ENCODE measurements at places on chromosomes 11 and 22.

GRCh38 chr11:25838918-25839625, 492.9 kb upstream of the ANO3 start:
- no peak for DNase-seq

GRCh38 chr11:106160494-106160893, 83.0 kb downstream of the AASDHPPT start:
- no peak for DNase-seq

DNA sequence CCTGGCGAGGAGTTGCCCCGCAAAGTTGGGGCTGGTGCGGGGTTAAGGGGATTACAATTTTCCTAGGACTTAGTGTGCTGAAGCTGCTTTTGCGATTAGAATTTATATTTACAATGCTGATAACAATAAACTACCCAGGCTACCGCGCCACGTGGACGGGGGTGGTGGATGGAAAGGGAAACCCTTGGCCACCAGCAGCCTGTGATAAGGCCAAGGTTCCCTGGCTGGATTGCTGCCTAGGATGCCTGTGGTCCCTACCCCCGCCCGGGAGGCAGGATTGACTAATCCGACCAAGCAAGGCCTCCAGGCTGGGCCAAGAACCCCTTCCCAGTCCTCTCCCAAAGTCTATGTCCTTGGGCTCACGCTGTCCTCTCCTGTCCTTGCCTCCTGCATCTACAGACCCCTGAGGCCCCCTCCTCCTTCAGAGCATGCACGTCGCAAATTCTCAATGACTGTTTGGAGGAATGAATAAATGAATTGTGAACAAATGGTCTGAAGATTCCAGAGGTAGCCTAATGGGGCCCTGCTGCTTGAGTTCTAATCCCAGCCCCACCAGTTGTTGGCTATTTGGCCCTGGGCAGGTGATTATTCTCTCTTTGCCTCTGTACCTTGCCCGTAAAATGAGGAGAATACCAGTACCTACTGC, 7.6 kb upstream of the CHKA start:
- peak; percentile 38 for DNase-seq

DNA sequence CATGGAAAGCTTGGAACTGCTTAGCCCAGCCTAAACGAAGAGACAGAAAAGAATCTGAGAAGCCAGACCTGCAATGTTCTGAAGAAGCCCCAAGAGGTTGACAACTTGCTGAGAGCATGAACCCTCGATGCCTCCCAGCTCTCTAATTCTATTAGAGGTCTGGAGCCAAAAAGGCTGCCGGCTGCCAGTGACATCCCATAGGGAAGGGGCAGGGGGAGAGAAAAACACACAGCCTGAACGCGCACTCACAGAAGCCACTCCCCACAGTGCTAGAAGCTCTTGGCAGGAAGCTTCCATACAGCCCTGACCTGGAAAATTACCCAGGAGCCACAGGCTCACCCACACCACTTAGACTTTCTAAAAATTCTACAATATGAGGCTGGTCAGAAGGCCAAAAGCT, 18.3 kb downstream of the POLDIP3 start:
- no peak for DNase-seq

DNA sequence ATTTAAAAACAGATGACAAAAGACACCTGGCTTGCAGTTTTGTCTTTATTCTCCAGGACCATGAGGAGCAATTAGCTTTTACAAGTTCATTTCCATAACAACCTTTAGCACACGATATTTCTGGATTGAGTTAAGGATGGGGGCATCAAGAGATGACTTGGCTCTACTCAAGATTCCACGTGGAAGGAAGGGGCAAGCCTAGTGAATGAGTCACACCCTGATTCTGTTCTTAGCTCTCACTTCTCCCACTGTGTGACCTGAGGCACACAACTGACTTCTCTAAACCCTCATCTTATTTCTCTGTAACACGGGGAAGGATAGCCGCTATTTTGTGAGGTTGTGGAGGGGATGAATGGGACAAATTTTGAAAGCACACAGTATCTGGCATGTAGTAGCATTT, 185.5 kb downstream of the KIRREL3 start:
- no peak for DNase-seq

- DNase-seq, result no peak
These were observed 18.5 kb downstream of the ENDOD1 start for GRCh38 chr11:95108159-95108611.

- peak; percentile 32 for DNase-seq
These were observed 25.0 kb upstream of the TMPRSS5 start for GRCh38 chr11:113730887-113731726.

DNA sequence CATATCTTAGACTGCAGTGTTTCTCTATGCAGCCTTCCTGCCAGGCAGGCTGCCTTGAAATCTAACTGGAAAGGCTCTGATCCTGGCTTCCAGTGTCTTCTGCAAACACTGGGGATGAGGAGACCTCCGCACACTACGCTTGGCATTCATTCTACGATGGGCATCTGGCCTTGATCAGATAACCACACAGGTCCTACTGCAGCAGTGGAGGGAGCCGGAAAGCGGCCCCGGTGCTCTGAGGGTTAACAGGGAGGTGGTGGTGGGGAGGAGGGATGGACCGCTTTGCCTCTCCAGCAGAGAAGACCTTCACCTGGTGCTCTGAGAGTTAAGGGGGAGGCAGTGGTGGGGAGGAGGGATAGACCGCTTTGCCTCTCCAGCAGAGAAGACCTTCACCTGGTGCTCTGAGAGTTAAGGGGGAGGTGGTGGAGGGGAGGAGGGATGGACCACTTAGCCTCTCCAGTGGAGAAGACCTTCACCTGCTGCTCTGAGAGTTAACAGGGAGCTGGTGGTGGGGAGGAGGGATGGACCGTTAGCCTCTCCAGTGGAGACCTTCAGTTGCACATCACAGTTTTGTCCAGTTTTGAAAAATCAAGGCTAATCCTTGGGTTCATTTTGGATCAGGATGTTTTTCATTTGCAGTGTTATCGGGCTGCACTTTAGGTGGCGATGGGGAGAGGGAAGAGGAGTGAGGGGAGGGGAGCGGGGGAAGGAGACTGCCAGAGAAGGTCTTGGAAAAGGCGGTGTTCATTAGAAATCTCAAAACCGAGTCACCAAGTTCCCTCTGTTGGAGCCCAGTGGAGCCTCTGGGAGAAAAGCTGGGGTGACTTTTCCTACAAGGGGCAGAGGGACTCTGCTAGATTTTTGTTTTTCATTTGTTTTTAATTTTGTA, 5.6 kb downstream of the GAL start:
- no peak for DNase-seq

DNA sequence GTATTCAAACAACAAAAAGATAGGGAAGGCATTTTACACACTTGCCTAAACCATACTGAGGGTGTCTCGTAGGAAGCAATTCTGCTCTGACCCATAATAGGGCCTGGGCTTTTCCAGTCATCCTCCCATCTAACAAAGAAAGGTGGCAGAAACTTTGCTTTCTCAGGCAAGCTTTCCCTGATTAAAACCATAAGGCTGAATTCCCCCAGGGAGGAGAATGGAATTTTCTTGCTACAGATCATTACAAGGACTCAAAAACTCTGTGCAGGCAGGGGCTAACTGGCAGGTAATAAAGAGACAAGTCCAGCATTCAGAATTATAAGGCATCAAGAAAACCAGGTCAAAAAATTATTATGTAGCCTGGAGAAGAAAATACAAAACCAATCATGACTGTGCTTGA, 90.4 kb downstream of the RBFOX2 start:
- DNase-seq, result peak; percentile 75

- DNase-seq, result no peak
These were observed at the start of gene ANO1 for GRCh38 chr11:70078095-70078780. ANO1 (plus strand) TSS chr11:70078317; CDS start chr11:70078607, 290 bp downstream.

DNA sequence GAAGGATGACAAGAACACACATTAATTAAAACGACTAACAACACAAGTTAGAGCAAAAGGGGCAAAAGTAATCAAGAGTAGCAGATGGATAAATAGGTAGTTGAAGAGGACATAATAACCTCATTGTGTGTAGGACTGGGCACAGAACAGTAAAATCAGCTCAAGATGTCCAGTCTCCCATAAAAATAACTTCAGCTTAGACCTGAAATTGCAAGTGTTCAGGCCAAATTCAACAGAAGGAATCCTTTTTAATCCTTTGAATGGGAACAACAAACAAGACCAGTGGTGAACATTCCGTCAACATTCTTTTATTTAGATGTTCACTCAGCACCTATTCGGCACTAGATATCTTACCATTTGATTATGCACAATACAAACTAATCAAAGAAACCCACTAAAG, 4.4 kb downstream of the MTMR2 start:
- DNase-seq, result no peak

DNA sequence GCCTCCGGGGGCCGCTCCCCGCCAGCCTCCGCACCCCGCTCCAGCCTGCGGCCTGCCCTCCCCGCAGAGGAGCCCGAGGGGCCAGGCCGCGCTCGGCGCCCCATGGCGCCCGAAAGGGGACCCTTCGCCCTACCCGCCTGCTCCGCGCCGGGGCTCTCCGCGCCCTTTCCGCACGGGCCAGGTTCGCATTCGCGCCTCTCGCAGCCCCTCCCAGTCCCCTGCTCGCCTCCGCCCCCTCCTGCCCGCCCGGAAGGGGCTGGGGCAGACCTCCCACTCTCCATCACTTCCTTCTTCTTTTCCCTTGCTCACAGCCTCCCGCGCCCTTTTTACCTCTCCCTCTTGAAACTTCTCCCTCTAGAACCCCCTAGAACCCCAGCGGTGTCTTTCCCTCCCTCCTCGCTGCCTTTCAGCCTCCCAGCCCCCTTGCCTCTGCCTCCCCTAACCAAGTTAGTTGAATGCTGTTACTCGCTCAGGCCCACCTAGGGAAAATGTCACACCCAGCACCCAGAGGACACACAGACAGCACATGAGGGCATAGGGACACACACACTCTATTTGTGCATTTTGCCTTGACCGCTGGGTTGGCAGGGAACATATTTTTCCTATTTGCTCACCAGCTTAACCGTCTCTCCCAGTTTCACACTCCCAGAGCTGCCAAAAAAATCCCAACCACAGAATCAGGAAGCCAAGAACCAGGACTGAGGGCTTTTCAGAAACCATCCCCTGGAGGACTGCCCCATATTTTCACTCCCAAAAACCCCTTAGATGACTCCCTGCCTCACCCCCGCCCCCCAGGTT, at the start of gene SLC43A3:
Gene SLC43A3, minus strand, starts transcription at position 193 of the 798 bp plus-strand sequence. CDS start 949 bp downstream, outside the sequence.
- DNase-seq, result peak; percentile 84

Data from fibroblast of skin of left quadriceps (primary cell).